ENCODE measurements at places on chromosomes 4 and X.

DNA sequence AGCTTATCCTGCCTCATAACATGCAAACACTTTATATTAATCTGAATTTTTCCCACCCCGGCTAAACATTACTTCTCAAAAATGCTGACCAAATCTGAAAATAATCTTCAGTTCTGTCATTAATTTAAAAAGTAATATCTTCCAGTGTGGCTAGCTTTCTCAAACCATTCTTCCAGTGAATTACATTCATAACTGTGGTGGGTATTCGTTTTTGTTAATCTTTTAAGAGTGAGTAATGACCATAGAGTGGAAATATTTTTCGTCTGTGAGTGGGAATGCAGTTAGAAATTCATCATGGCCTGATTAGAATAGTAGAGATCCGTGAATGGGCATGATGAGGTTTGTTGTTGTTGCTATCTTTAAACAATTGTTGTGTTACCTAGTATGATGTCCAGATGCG is 138.6 kb upstream of the SFRP2 start:
- no peak for DNase-seq

DNA sequence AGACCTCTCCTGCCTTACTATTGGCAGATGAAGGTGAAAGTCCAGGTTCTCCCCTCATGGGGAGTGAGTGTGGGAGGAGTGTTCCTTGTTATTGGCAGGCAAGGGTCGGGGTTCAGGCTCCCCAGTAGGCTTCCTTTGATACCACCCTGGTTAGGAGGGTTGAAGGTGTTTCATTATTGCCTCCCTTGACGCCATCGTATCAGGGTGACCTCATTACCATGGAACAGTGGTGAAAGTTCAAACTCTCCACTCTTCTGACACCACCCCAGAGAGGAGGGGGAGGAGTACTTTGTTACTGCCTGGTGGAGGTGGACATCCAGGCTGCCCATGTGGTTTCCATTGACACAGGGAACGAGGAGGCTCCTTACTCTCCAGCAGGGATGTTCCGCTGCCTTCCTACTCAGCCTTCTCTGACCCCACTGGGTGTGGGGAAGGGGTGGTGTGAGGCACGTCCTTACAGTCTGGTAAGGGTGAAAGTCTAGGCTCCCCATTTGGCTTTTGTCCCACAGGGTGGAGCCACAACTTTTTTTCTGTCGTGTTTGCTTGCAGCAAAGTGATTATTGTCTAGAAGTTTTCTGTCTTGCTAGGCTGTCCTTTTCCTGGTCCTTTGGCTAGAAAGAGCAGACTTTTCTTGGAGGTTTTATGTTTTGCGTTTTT is 37.2 kb upstream of the USP9X start:
- DNase-seq: no peak

DNA sequence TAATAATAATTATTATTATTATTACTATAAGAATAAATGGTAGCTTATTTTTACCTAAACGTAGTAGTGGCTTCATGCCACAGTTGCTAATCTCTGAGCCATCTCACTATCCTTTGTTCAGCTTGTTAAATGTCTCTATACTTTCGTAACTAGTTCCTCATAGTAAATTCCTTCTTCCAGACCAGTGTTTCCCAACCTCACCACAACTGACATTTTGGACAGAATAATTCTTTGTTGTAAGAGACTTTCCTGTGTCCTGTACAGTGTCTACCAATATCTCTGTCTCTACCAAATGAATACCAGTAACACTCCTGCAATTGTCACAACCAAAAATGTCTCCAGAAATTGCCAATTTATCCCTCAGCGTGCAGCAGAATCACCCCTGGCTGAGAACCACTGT is 1040.9 kb downstream of the DMD start:
- no peak for DNase-seq

DNA sequence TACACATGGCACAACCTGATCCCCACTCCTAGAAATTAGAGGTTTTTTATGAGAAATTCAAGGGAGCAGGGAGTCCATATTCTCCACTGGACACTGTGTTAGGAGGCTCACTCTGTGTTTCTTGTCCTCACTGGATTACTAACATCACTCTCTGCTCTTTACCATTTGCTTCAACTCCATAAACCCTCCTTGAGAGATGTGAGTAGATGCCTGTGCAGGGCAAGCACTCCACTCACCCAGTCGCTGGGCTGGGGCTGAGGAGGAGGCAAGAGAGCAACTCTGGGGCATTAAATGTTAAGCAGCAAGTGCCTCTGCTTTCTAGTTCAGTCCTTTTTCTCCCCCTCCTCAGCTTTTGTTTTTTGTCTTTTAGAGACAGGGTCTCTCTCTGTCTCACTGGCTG is 115.1 kb downstream of the LARP7 start:
- no peak for DNase-seq

DNA sequence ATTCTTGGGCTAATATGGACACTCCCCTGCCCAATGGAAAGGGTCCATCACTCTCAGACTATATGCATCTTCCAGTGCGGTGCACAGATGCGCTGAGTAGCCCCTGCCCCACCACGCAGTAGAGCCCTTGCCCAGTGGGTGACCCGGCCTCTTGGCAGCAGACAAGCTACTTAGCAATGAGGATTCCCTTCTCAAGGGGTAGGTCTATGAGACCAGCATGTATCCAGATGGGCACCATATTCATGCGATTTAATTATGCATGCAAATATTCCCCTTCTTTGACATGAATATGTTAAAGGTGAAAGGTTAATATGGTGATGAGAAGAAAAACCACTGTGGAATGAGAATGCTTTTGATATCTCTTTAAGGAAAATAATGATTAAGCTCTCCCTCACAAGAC is 77.7 kb downstream of the ZNF827 start:
- DNase-seq: no peak

DNA sequence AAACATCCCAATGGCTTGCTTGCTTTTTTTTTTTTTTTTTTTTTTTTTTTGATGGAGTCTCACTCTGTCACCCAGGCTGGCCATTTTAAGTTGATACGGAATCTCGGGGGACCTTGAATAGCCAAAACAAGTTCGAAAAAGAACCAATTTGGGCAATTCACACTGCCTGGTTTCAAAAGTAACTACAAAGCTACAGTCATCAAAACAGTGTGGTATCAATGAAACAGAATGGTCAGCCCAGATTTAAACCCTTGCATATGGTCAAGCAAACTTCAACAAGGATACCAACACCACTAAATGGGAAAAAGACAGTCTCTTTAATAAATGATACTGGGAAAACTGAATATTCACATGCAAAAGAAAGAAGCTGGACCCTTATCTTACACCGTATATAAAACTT is 41.8 kb downstream of the BRCC3 start:
- DNase-seq: no peak

- DNase-seq: no peak
These were observed 81.1 kb upstream of the AADAT start for GRCh38 chr4:170170861-170171260.

DNA sequence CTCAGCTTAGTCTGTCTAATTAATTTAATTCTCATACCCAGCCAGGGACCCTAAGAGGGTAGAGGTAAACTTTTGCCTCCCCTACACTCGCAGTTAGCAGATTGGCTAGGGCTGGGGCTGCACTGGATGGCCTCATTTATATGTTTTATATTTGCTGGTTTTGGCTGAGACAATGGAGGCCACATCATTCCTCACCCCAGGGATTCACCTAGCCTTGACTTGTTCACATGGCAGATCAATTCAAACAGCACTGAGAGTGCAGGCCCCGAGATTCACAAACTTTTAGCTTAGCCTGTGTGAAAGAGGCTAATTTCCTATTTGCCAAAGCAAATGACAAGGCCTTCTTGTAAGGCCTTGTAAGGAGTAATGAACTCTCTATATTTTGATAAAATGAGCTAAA is 844.4 kb downstream of the ARAP2 start:
- no peak for DNase-seq

- DNase-seq: no peak
These were observed 184.5 kb downstream of the ARHGAP10 start for GRCh38 chr4:147916351-147916750.

DNA sequence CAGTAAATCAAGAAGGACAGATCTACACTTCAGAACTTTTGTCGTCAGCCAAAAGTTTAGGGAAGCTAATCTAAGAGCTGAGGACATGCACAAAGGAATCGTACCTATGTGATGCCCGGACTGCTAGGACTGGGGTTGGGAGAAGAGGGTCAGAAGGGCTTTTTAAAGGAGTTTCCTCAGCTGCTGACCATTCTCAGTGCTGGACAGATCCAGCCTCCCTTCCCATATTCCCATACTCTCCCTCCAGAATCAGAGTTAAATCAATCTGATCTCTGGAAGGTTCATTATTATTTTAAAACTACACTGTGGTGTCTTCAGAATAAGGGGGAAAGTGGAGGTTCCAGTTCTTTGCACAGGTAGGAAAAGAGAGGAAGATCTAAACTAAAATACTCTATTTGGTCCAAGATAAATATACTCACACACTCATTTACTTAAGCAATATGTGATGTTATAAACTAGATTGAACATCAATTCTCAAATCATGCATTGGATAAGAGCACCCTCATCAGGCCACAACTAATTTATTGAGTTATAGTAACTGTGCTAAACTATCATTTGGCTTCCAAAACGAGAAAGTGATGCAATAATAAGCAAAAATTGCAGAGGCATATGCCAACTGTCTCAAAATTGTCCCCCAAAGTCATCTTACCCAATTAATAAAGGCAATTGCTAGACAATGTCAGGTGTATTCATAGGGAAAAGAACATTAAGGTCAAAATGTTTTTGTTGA is 124.7 kb downstream of the HNRNPD start:
- DNase-seq: no peak

GRCh38 chr4:11343536-11343935 is 85.2 kb downstream of the HS3ST1 start:
- DNase-seq: no peak

- DNase-seq: no peak
These were observed 141.2 kb upstream of the INTU start for GRCh38 chr4:127491571-127491970.

DNA sequence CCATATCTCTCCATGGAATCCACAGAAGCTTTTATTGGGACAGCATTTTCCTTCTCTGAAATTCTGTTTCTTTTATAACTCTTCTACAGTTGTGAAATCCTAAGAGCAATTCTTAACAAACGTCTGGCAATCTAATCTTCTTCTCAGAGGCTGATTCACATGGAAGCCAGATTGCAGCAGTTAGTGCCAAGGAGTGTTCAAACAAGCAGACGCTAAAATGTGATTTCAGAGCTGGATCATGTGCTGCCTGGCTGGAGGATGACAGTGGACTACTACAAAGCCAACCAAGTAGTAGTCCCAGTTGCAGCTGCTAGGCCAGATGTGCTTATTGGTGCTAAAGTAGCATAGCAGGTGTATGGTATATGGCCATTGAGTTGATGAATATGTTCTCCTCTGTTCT is 27.7 kb upstream of the GLRB start:
- no peak for DNase-seq

GRCh38 chr4:51855751-51856150 is 12.8 kb downstream of the DCUN1D4 start:
- no peak for DNase-seq

- no peak for DNase-seq
These were observed 204.7 kb downstream of the CBR4 start for GRCh38 chr4:168805341-168805740.

DNA sequence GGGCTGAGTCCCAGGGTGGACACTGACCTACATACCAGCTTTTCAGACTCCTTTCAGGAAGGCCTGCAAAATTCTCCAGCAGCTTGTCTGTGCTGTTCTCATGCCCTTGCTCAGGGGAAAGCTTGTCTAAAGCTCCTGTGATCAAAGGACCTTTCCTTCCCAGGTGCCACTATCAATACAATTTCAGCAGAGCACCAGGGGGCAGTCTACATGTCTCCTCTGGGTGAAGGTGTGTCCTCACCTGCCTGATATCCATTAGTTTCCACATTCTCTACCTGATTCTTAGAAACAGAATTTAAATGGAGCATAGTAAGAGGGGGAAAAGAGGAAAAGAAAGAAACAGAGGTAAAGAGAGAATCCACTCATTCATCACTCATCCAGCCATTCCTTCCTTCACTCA is 114.2 kb downstream of the PPARGC1A start:
- no peak for DNase-seq

DNA sequence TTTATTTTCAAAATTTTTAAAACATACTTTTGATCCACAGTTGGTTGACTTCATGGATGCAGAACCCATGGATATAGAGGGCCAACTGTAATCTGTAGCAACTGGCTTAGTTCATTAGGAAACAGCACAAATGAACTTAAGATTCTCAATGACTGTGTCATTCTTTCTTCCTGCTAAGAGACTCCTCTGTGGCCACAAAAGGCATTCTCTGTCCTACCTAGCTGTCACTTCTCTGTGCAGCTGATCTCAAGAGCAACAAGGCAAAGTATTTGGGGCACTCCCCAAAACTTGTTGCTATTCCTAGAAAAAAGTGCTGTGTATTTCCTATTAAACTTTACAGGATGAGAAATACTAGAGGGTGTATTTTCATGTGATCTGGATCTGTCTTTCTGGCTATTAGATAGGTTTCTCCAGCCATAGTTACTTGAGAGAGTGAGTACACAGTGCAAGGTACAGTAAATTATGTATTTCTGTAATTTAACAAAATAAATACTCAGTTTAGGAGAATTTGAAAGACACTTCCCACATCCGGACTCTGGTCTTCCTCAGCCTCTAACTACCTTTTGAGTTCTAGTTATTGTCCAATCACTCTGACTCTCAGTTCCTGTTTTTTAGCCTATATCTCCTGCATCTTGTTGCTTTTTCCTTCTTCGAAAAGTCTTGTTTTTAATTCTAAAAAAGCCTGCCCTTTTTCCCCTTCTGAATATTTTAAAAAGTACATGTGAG is 21.8 kb downstream of the TLR2 start:
- DNase-seq: no peak

DNA sequence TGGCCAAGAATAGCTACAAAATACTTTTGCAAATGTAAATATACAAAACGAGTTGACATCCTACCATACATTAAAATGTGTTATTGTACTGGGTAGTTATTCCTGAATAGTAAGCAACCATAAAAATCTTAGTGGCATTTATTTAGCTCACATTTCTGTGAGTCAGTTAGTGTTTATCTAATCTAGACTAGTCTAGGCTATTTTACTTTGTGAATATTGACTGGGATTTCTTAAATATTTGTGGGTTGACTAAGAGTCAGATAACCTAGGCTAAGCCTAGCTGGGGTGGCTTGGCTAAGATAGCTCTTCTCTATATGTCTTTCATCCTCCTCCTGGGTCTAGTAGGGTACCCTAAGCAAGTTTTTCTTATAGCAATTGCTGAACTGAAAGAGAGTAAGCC is 543.8 kb upstream of the DIAPH2 start:
- no peak for DNase-seq

GRCh38 chrX:44428989-44429627 is 85.6 kb upstream of the EFHC2 start:
- DNase-seq: no peak

Measured in COLO829 (cell line).